Naive thymus-derived CD8-positive, alpha-beta T cell (primary cell): ENCODE measurements at places on chromosomes 6 and 20. TPM values are rescaled to one million over a fixed set of nuclear protein-coding genes. Genes with fewer than 3 reads are reported as not detected.

- H3K4me3 ChIP-seq, result no peak overlapping the region
- no peak for DNase-seq
These were observed 19.3 kb downstream of the CST7 start for GRCh38 chr20:24968278-24968800.

The ULBP3 gene
- not detected for total RNA-seq

DNA sequence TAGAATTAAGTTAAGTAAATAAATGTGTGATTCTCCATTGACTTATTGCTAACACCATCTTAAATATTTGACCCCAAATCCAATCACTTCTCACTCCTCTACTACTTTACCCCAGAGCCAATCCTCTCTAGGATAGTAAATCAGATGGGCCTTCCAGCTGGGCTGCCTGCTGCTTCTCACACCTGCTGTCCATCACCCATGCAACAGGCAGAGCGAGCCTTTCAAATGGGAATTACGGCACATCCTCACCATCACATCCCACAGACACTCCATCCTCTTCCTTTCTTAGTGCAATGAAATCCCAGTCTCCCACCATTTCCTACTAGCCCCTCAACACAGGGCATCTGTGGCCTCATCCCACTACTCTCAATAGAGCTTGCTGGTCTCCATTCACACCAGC is 34.0 kb downstream of the HLA-F start:
- no peaks in the 10 kb centered on the region for H3K27me3 ChIP-seq
- H3K36me3 ChIP-seq, result no peaks in the 10 kb centered on the region
- no peak overlapping the region for H3K4me3 ChIP-seq
- no peak overlapping the region for H3K27ac ChIP-seq
- H3K4me1 ChIP-seq, result peaks cover 12% of the 10 kb centered on the region

The PBOV1 gene
- not detected for total RNA-seq

DNA sequence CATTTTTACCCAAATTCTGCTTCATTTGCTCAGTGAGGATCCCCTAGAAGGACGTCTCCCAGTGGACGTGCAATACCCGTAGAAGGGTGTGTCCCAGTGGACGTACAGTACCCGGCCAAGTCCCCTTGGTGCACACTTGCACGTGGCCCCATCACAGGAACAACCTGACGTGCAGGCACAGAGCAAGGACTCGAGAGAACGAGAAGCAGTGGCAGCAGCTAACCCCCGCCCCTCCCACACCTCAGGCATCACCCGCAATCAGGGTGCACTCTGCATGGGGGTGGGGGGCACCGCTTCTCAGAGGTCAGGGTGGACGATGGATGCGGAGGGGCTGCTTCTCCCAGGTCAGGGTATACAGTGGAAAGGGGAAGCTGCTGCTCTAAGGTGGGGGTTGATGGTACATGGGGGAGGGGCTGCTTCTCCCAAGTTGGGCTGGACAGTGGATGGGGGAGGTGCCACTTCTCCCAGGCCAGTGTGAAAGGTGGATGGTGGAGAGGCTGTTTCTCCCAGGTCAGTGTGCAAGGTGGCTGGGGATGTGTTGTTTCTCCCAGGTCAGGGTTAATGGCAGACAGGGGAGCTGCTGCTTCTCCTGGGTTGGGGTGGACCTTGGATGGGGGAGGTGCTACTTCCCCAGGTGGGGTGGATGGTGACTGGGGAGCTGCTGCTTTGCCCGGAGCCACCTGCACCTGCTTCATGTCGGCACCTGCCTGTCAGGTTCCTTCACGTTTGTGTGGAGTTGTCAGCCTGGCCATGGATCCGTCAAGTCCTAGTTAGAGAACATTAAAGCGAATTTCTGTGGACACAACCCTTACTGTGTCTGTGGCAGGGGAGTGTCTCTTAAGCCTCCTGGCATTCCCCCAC is 1.0 kb upstream of the THBS2 start:
- H3K27me3 ChIP-seq, result peaks cover 69% of the 10 kb centered on the region
- no peak overlapping the region for H3K27ac ChIP-seq
- DNase-seq, result no peak

The CCN6 gene
- total RNA-seq, result not detected

DNA sequence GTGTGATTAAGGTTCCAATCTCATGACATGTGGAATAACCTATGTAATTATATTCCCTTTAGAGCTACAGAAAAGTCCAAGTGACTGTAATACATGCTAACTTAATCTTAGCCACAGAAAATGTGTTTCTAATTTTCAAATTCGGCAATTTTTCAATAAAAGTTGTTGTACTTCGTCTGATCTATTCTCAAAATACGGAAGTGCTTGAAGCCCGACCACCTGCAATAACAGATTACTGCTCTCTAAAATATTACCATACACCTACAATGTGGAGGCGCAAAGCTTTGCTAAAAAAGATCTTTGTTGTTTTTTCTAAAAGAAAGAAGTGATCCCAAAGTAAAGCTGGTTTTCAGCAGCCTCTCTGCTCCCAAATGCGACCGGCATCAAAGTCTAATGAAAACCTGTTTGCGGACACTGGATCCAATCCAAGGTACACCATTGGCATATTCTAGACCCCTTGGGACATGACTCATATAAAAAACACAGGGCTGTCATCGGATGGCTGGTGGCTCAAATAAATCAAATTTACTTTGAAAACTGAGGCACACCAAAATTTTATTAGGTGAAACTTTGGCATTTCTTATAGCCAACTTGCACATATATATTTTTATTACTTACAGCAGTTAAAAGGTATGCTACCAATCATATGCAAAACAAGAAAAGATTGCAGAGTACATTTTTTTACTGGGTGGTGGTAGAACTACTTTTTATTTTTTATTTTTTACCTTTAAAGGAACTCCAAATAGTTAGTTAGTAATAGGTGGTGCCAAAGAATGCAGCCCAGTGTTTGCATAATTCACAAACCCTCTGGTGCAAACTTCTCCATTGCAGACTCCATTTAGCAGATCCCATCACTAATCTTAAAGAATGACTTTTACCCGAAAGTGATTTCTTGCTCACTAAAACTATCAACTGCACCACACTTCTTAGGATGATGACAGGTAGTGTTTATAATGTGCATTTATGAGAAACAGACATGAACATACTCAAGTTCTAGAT is 118.7 kb upstream of the TBX18 start:
- no peaks in the 10 kb centered on the region for H3K27me3 ChIP-seq
- no peaks in the 10 kb centered on the region for H3K4me1 ChIP-seq
- H3K27ac ChIP-seq, result no peak overlapping the region
- DNase-seq, result no peak
